ELR (cell line): ENCODE measurements at places on chromosomes 5 and 9.

DNA sequence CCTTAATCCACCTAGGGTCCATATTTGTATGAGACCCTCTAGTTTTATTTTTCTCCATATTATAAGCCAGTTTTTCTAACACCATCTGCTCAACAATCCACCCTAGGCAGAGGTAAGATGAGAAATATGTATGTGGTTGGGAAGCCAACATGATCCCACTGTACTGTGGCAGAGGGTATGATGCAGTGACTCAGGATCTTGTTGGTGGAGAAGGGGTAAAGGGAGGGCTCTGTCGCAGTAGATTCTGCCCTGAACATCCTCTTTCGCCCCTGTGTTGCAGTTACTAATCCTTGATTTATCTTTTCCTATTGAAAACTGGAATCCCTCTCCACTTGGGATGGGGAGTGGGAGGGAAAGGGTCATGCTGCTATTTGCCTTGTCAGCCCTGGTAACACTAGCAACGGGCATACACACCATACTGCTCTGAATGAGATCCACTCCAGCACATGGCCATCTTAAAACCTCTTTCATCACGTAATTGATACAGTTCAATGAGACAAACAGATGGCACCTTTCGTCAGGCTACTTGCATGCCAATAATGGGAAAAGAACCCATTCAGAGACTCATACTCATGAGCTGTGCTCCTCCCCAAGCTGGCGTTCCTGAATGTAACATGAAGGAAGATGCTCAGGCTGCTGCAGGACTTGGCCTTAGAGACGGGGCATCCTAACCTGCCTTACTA, 63.0 kb downstream of the ADAMTS12 start:
- DNase-seq = peak; percentile 72

GRCh38 chr5:3329427-3329826, 266.2 kb upstream of the IRX1 start:
- DNase-seq = no peak

DNA sequence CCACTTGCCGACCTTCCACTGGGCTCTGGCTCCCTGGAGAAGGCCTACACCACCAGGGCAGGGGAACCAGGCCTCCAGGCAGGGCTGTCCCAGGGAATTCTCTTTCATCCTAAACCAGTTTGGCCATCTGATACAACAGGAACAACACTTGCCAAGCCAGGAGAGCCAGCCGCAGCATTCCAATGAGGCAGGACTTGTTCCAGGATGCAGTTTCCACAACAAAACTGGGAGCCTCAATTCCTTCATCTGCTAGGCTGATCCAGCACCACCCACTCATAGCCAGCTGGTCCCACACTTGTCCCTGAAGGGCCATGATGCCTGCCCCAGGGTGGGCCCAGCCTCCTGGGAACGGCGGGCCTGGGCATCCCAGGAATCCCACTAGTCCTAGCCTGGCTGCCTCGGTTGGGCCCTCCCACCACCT, 26.0 kb downstream of the BICD2 start:
- no peak for DNase-seq

DNA sequence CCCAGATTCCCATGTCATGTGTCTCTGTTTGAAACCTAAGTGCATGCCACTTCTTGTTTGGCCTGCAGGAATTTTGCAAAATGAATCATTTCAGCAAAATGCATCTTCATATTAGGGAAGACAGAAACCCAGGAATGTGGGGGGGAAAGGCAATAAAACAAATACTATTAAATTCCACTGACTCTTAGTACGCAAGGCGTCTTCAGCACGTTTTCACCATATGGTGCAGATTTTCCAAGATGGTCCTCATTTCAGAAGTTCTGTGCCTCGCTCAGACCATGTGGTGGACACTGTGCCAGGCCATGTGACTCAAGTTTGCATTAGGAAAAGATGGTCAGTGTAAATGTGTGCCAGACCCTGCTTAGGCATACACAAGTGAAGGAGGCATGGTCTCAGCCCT, 184.0 kb downstream of the ACTL7B start:
- DNase-seq = peak; percentile 73

- no peak for DNase-seq
Measured at GRCh38 chr5:126919566-126919965, 110.8 kb downstream of the MARCHF3 start.

GRCh38 chr5:171387970-171388815, 544 bp downstream of the NPM1 start:
- peak; percentile 87 for DNase-seq

- DNase-seq = peak; percentile 21
Measured at GRCh38 chr5:54610197-54610944, 92.8 kb downstream of the SNX18 start.

DNA sequence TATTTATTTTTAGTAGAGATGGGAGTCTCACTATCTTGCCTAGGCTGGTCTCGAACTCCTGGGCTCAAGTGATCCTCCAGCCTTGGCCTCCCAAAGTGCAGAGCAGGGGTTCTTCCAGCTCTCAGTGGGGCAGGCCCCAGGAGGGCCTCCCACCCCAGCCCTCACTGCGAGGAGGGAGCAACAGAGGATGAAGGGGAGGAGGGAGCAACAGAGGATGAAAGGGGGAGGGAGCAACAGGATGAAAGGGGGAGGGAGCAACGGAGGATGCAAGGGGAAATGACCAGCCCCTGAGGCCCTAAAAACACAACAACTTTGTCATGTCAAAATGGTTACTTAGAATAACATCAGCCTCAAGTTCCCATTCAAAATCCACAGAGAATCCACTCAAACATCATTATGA, 10.0 kb downstream of the TRIM14 start:
- no peak for DNase-seq

DNA sequence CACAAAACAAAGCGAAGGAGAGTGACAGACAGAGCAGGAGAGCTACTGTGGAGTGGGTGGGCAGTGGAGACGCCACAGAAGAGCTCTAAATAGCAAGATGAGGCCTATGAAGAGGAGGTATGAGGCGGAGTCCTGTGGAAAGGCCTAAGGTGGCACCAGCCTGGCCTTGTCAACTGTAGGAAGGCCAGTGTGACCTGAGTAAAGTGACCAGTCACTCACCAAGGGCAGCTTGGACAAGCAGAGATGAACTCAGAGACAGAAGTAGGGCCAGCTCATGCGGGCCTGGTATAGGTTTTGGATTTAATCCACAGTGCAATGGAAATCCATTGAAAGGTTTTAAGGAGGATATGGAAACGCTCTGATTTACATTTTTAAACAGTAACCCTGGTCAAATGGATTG, 23.8 kb upstream of the SH3RF2 start:
- no peak for DNase-seq

DNA sequence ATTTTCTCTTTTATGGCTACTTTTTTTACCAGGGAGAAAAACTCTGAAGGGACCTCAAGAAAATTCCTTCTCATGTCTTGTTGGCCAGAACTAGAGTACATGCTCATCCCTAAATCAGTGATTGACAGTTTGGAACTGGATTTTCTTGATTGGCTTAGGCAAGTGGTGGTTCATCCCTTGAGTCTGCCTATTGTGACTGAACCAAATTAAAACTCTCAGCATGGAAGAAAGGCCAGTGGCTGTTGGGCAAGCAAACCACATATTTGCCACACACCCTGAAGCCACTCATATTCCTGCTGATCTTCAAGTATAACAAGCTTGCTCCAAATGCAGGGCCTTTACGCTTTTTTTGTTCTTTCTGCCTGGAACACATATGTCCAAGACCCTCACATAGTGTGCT, 7.2 kb upstream of the HOMER1 start:
- DNase-seq = no peak

GRCh38 chr5:137441476-137441875, 57.6 kb downstream of the SPOCK1 start:
- DNase-seq = no peak

GRCh38 chr5:145981589-145982571, 45.5 kb downstream of the SH3RF2 start:
- no peak for DNase-seq

- DNase-seq = no peak
Measured at GRCh38 chr9:11701706-11702105, 991.5 kb upstream of the TYRP1 start.

DNA sequence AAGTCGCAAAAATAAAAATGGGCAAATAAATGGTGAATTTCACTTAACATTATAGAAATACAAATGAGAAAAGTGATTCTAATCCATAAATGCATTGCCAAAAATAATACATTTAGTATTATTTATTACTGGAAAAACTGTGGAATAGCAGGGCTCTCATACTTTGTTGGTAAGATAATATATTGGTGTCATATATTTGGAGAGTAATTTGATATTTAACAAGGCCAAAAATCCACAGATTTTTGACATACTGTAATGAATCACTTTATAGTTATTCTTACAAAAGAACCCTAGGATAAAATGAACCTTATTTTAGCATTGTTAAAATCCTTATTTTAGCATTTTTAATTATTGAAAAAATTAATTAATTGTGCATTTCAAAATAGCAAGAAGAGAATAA, 397.2 kb upstream of the DAB2 start:
- DNase-seq = no peak

DNA sequence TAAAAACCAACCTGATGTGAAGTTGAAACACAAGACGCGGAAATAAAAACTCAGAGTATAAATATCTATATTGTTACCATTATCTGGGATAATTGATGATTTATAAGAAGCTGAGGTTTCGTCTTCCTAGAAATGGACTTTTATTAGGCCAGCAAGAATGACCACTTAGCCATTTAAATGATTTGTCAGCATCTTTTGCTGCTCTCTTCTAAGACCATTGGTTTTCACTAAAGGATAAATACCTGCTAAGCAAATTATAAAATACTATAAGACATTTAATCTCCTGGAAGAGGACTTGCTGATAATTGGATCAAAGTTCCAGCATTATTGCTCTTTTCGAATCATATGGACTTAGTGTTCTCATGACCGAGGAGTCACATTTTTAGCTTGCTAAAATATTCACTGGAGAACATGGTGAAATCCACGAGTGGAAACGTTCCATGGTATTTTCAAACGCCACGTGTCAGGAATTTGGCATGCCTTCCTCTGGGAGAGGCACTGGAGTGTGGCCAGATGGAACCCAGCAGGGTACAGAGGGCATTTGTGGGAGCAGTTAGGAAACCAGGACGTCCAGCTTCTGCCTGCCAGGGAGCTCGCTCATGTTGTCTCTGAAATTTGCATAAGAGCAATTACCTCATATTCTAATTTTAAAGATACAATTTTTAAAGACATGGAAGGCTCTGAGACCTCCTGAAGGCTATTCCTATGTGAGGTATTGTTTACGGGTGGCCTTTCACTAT, 43.1 kb downstream of the TNFAIP8 start:
- DNase-seq = peak; percentile 11

GRCh38 chr5:44774279-44774880, 34.4 kb upstream of the MRPS30 start:
- peak; percentile 56 for DNase-seq

- peak; percentile 89 for DNase-seq
Measured at GRCh38 chr5:127029581-127030258, 638 bp downstream of the MARCHF3 start.

DNA sequence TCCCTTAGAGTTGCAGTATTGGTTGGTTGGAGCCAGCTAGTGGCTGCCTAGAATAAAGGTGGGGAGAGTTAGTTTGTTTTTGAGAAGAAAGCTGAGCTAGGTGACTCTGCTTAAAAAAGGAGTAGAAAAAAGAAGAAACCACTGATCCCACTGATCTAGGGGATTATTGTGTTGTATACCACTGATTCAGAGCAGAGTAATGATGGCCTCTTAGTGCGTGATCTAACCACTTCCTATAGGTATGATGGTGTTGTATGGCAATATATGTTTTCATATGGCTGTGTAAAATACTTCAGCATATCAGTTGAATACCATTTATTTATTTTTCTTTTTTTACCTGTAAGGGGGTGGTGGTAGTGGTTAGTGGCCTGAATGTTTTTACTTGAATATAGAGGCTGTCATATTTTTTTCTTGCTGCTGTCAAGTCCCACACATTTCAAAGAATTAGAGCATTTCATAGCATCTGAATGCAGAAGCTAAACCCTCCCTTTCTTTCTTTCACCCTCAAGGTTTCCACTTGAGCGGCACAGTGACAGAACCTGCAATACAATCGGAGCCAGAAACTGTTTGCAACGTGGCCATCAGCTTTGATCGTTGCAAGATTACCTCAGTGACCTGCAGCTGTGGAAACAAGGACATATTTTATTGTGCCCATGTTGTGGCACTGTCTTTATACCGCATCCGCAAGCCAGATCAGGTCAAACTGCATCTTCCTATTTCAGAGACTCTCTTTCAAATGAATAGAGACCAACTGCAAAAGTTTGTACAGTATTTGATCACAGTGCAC, 140.3 kb downstream of the ZSWIM6 start:
- DNase-seq = no peak

GRCh38 chr9:130920762-130921299, 18.2 kb downstream of the FIBCD1 start:
- DNase-seq = no peak

DNA sequence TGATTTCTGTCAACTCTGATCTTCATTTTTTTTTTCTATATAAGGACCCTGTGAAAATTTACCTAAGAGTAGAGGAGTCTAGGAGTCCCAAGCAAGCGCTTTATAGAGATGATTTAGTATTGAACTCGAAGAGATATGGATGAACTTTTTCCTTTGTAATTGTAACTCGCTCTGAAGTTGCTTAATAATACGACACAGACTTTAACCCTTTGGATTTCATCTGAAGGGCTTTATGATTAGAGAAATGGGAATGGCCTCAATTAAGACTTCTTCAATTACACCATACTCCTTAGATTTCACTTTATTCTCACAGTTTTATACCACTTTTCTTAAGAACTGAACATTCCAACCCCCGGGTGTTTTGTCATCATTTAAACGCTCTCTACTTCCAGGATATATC, 647.7 kb downstream of the HTR1A start:
- DNase-seq = no peak

DNA sequence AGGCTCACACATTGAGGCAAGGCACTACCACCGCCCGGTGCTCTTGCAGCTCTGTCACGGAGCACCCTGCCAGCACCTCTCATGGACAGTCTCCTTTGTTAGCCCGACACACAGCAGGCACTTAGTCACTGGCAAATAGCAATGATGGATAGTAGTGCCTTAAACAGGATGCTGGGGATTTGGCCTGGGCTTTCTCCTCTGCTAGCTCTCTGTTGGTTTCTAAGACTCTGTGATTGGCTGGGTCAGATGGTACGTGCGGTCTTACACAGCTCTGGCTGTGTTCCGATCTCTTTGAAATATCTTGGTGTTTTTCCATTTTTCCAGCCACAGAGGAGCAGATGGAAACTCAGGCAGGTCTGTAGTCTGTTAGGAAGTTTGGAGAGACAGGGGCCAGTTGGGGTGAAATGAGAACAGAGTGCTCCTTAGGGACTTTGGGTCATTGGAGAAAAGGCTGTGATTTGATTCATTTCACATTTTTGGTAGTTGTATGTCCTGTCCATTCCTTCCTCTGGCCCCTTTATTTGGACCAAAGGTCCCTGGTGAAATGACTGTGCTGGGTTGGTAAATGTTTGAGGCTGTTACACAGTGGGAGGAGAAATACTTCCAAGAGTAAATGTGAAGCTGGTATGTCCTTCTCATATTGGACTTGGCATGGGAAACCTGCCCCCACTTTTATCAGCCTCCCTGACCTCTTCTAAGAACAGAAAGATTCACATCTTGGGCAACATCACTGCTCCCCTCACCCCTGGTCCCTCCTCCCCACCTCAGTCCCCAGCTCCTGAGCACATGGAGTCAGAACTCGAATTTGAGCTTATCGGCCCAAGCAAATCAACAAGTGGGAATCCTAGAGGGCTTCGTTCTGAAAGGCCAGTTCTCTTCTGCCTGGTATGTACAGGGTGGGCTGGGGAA, 3.4 kb downstream of the SMIM3 start:
- peak; percentile 93 for DNase-seq

- DNase-seq = no peak
Measured at GRCh38 chr5:33601881-33602280, 161.1 kb downstream of the TARS1 start.

- DNase-seq = no peak
Measured at GRCh38 chr5:3778945-3779344, 183.3 kb downstream of the IRX1 start.
